ENCODE measurements at places on chromosomes 6 and 20.

DNA sequence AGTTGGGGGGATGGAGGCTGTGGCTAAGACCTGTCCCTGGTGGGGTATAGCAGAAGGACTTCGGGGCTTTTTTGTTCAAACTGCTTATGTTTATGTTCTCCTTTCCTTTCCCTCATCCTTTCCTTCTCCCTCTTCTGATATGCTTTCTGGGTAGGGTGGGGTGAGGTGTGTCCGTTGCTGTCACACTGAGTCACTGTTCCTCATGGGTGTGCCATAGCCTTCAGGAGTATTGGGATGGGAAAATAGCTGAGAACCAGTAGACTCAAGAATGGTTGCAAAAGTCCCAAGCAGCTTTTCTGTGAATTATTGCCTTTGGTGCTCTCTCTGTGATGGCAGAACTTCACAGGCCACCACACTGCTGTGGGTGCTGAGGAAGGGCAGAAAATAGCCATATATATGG is 39.6 kb downstream of the TPD52L1 start:
- DNase-seq = no peak

GRCh38 chr20:25629816-25630499 is 6.1 kb upstream of the NANP start:
- DNase-seq = no peak

DNA sequence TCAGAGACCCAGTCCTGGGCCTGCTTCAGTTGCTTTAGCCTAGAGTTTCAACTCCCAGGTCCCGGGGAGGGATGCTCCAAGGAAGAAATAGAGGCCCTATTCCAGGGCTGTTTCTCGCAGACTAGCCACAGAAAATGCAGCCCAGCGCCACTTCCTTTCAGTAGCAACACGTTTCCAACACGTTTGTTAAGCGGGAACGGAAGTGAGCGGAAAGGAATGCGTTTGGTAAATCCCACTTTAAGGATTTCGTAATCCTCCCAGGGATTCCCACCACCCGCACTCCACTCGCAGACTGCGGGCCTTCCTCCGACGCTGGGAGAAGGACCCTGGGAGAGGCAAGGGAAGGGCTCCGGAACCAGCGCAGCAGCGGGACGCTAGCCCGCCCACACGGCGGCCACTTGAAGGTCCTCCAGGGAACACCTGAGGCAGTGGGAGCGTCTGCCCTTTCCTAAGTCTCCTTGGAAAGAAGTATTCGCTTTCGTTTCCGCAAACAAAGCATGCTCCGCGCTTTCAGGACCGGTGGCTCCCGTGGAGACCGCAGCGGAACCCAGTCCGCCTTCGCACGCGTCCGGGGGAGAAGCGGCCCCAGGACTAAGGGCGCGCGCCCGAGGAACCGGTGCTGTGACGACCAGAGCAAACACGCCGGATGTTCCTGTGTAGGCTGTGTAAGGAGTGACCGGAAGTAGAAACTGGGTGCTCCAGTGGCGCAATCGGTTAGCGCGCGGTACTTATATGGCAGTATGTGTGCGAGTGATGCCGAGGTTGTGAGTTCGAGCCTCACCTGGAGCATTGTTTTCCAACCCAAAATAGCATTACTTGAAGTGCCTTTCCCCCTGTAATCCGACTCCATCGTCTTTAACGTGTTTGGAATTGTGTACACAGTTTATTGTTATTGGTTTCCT is 227.6 kb upstream of the PRSS16 start:
- DNase-seq = peak; percentile 24

DNA sequence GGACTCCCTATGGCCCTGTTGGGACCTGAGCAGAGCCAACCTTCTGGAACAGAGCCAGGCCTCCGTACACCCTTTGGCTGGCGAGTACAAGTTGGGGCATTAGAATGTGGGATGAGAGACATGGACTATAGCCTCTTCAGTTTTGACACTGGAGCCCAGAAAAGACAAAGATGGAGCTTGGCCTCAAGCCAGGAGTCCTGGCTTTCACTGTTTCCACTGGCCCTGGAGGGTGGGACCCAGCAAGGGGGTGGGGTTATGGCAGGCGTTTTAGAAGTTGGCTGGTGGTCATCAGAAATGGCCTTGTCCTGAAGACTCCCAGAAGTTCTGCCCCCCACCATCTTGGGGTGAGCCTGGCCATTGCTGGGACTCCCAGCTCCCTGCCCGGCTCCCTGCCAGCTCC is 21.8 kb downstream of the ITPR3 start:
- DNase-seq = no peak

- no peak for DNase-seq
These were observed 17.6 kb upstream of the SERPINB9 start for GRCh38 chr6:2920671-2921112.

Data from germinal center (tissue), 1 donor.